Epithelial cell of alveolus of lung (primary cell): ENCODE measurements at places on chromosomes 7 and 10. TPM values are rescaled to one million over a fixed set of nuclear protein-coding genes. Genes with fewer than 3 reads are reported as not detected.

Gene DDIT4
- 479 and 494 TPM in 2 replicates for total RNA-seq

Gene CTTNBP2
- 7.4 and 7.6 TPM in 2 replicates for total RNA-seq

Gene SLC18A3
- total RNA-seq: not detected in 2 replicates

Gene CFAP70
- 0.13 and 0.64 TPM in 2 replicates for total RNA-seq

Gene SRPK2
- total RNA-seq: 24.4 and 41.8 TPM in 2 replicates

Gene STEAP1
- total RNA-seq: 25.9 and 30.1 TPM in 2 replicates

Gene PAPSS2
- total RNA-seq: 44.0 and 77.2 TPM in 2 replicates

Gene CAV2
- total RNA-seq: 34.6 and 88.4 TPM in 2 replicates

Gene GIMAP2
- total RNA-seq: 1.0 and 2.1 TPM in 2 replicates
